Fibroblast of skin of abdomen (primary cell): ENCODE measurements at places on chromosomes 13 and 19.

DNA sequence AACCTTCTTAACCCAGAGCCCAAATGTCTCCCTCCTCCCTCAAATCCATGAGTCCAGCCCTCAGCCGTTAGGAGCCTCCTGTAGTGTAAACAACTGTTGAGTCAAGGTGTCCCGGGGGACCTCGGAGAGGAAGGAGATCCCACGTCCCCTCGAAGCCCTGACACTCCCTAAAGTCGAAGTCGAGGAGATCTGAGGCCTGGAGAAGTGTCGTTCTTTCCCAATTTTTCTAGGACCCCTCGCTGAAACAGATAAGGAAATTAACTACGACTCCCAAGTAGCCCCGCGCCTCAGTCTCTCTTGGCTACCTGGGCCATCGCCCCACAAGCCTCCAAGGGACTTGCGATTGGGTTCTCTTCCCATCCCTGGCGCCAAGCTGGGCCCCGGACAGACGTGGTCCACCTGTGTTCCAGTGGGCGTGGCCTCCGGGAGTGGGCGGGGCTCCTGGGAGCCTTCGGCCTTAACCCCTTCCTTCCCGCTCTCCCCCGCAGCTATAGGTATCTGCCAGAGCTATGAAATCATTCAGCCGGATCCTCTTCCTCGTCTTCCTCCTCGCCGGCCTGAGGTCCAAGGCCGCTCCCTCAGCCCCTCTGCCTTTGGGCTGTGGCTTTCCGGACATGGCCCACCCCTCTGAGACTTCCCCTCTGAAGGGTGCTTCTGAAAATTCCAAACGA, 869 bp downstream of the GFY start:
- DNase-seq: no peak

GRCh38 chr13:75513271-75513670, 24.4 kb downstream of the COMMD6 start:
- DNase-seq: no peak

GRCh38 chr19:1810439-1811160, 1.5 kb downstream of the ATP8B3 start:
- no peak for DNase-seq

DNA sequence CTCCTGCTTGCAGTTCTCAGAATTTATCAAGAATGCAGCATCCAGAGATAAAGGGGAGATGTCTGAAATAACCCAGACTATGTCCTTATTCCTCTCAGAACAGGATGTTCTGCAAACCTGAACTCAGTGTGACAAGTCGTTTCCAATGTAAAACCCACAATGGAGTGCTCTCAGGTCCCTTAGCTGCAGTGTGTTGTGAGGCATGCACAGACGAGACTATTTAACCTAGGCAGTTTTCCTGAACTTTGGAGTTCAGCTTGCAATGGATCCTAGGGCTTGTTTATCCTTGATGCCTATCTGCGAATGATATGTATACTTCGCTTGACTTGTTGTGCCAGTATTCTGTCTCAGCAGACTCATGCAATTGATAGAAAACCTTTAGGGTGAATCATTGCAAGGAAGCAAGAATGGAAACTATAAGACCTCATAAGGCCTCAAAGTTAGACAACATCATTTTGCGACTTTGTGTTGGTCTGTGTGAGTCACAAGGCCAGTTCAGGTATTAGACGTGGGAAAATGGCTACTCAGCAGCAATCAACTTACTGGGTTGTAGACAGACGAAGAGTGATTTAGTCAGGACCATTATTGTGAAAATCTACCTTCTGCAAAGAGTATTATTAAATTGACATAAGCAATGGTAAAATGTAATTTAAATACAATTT, 2439.9 kb upstream of the PCDH20 start:
- DNase-seq: no peak

DNA sequence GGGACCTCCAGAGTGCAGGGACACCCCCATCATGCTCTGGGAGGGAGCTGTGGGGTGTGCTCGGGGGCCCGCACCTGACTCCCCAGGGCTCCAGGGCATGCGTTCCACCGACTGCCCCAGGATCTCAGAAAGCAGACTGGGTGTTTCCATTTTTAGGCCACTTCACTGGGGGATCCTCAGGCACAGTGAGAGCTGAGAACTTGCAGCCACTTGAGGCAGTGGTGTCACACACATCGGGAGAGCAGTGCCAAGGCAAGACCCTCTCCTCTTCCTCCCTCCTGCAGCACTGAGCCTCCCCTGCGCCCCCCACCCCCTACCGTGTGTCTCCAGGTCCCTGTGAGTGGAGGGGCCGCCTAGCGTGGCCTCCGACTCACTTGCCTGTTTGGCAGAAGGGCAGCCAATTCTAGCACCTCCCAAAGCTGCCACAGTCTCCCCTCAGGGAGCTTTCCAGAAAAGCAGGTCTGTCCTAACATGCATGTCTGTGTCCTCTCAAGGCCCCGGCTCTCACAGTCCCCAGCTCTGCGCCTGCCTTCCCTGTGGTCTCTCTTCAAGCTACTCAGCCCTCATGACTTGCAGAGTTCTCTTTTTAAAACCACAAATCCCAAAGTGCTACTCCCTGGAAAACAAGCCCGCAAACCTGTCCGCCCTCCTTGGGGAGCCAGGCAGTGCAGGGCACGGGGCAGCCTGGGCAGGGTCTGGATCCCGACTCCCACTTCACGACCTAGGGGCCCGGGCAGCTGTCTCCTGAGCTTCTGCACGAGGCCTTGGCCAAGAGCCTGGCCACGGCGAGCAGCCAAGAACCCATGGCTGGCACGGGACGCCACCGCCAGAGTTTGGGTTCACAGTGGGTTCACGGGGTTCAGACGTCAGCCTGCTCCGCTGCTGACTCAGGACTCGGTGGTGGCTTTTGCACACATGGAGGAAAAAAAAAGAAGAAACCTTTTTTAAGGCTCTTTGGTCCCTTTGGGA, 94.1 kb downstream of the STK24 start:
- peak; percentile 57 for DNase-seq

GRCh38 chr13:96090240-96091101, 564 bp downstream of the HS6ST3 start:
- DNase-seq: peak; percentile 4

GRCh38 chr13:45392811-45393210, 25.4 kb downstream of the SLC25A30 start:
- DNase-seq: no peak

GRCh38 chr13:25295701-25296100, 5.7 kb upstream of the NUP58 start:
- no peak for DNase-seq

DNA sequence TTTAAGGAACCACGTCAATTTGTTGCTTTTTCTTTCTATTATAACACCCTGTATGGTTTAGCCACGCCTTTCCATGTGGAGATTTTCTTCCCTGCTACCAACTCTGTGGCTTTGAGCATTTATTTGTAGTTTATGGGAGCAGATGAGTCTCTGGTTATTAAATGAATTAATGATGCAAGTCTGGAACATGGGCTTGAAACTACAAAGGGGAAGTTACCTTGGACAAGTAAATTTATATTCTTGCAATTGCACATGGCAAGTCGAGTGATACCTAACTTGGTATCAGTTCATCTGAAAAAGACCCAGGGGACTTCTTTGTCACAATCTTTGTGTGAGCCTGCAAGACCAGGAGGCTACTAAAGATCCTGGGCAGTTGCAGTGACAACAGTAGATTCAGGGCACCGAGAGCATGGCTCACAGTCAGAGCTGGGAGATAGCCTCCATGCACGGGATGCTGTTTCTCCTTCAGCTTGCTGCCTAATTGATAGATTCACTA, 24.4 kb downstream of the B3GLCT start:
- DNase-seq: no peak

GRCh38 chr19:18489627-18490184, 32.2 kb downstream of the ELL start:
- DNase-seq: no peak

DNA sequence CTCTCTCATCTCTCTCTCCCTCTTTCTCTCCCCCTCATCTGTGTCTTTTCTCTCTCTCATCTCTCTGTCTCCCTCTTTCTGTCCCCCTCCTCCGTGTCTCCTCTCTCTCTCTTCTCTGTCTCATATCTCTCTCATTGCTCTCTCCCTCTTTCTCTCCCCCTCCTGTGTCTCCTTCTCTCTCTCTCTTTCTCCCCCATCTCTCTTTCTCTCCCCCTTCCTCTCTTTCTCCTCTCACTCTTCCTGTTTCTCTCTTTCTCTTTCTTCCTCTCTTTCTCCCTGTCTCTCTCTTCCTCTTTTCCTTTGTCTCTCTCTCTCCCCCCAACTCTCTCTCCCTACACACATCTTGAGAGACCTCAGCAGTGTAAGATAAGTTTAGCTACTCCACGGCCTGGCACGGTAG, 4.9 kb upstream of the RDH13 start:
- no peak for DNase-seq

GRCh38 chr13:49020940-49021553, 45.3 kb downstream of the FNDC3A start:
- DNase-seq: no peak

GRCh38 chr19:41016488-41017071, 25.5 kb downstream of the CYP2B6 start:
- DNase-seq: no peak
